Fibroblast of skin of right quadriceps (primary cell): ENCODE measurements at places on chromosomes 12 and 14.

DNA sequence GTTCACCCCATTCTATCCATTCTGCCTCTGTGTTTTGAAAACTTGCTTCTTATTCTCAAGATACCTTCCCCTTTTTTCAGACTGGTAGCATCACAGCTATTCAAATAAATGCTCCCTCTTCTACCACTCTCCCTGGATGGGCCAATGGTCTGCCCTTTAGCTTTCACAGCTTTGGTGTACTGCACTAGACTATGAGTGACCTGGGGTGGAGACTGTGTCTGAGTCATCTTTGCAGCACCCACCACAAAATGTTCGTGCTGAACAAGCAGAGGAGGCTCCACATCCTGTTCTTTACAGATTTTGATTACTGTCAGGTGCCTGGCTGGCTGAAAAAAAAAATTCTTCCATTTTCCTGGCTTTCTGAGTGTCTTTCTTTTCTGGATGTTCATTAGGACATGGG lies 1104.1 kb upstream of the TMEM132C start:
- peak; percentile 74 for DNase-seq

GRCh38 chr12:22312336-22312735 lies 22.2 kb downstream of the ST8SIA1 start:
- DNase-seq: no peak

- DNase-seq: peak; percentile 15
These were observed 108.8 kb downstream of the TXNDC16 start for GRCh38 chr14:52443506-52443905.

GRCh38 chr14:106694638-106695393 lies 1168.4 kb downstream of the TMEM121 start:
- no peak for DNase-seq

- no peak for DNase-seq
These were observed 119.9 kb upstream of the LHX5 start for GRCh38 chr12:113591480-113591974.

- DNase-seq: no peak
These were observed 22.6 kb downstream of the PRKCH start for GRCh38 chr14:61343991-61344405.

DNA sequence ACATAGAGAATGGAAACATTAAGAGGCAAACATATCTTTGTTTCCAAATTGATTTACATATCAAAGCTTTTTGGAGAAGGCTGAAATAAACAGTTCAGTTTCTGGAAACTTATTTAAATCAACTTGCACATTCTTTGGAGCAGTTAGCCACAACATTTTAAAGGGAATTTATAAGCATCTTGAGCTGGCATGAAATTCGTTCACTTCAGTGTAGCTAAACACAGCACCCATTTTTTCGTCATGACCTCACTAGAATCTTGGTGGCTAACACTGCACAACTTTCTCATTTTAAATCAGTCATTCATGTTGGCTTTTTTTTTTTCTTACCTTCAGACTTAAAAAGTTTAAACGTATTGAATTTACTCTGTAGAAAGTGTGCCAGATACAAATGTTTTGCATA lies 1139.9 kb upstream of the FLRT2 start:
- DNase-seq: no peak
